Ovary (tissue), 10 donors: ENCODE measurements at places on chromosomes 1 and 21.

DNA sequence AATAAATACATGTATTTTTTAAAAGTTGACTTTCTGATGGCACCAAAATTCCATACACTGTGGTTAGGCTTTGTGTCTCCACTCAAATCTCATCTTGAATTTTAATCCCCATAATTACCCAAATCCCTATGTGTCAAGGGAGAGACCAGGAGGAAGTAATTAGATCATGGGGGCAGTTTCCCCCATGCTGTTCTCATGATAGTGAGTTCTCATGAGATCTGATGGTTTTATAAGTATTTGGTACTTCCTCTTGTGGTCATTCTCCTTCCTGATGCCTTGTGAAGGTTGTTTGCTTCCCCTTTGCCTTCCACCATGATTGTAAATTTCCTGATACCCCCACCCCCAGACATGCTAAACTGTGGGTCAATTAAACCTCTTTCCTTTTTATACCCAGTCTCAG is 1218.4 kb upstream of the PRMT6 start:
- H3K4me3 ChIP-seq, result no peak overlapping the region
- no peak for DNase-seq
- H3K36me3 ChIP-seq, result no peaks in the 10 kb centered on the region
- no peak overlapping the region for H3K27ac ChIP-seq
- H3K4me1 ChIP-seq, result no peaks in the 10 kb centered on the region

DNA sequence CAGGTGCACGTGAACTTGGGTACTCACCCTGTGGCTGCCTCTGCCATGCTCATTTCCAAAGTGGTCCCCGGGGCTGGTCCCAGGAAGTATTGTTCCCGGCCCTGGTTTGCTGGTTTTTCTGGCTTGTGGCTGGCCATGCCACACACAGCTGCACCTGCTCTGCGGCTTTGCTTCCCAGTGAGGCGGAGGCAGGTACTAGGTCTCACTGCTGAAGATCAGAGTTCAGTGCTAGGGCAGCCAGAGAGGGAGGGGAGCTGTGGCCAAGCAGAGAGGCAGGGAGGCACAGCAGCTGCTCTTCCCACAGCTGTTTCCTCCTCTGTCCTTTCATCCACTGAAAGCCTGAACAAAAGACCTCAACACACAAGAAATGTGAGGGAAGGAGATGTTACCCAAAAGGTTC is 30.5 kb downstream of the ENO1 start:
- H3K4me3 ChIP-seq, result no peak overlapping the region
- H3K4me1 ChIP-seq, result peaks cover 8% of the 10 kb centered on the region
- DNase-seq, result no peak
- no peaks in the 10 kb centered on the region for H3K27me3 ChIP-seq
- no peak overlapping the region for H3K27ac ChIP-seq

GRCh38 chr1:153532181-153532580 is 3.6 kb downstream of the S100A6 start:
- H3K36me3 ChIP-seq, result no peaks in the 10 kb centered on the region
- H3K4me3 ChIP-seq, result no peak overlapping the region

DNA sequence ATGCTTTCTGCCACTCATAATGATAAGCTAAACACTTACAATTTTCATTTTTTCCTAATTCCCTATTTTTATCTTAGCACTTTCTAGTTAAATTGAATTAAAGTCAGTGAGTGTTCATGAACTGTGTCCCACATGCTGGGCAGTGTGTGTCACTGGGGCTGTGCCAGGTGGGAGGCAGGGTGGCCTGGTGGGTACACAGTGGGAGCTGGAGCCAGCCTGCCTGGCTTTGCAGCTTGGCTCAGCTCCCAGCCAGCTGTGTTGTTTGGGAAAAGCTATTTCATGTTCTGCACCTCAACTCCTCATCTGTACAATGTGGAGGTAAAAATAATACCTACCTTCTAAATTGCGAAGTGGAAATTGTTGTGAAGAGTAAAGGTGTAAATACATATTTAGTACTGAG is 238.4 kb downstream of the PLA2G4A start:
- H3K36me3 ChIP-seq, result no peaks in the 10 kb centered on the region
- peak overlapping the region; percentile 7 for H3K27ac ChIP-seq
- peak; percentile 49 for DNase-seq
- no peaks in the 10 kb centered on the region for H3K27me3 ChIP-seq
- peaks cover 2% of the 10 kb centered on the region for H3K4me1 ChIP-seq

GRCh38 chr1:242146652-242147051 is 147.8 kb upstream of the MAP1LC3C start:
- no peaks in the 10 kb centered on the region for H3K27me3 ChIP-seq
- no peak overlapping the region for H3K4me3 ChIP-seq
- H3K27ac ChIP-seq, result no peak overlapping the region
- H3K36me3 ChIP-seq, result no peaks in the 10 kb centered on the region

DNA sequence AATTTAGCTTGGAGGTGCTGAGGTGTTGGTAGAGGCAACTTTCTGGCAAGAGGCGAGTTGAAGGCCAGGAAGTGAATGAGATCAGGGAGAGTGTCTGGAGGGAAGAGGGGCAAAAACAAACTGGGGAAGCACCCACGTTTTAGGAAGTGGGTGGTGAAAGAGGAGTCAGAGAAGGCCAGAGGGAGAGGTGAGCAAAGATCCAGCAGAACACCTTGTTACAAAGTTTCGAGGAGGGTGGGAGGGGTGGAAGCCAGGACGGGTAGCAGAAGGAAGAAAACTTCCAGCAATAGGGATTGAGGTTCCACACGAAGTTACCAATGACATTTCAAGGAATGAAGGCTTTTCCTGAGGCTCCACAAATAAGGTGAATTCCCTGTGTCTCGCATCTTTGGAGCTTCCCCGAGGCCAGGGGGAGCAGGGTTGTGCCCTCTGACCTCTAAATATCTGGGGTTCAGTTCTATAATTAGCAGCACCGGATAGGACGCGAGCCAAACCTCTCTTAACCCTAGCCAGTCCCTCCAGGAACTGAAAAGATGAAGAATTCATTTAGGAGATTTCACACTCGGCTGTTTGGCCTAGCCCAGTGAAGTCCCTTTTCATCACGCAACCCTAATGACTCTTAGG is 578 bp upstream of the SESN2 start:
- DNase-seq, result no peak
- peak overlapping the region; percentile 14 for H3K4me3 ChIP-seq
- peaks cover 9% of the 10 kb centered on the region for H3K4me1 ChIP-seq
- H3K27me3 ChIP-seq, result no peaks in the 10 kb centered on the region
- H3K27ac ChIP-seq, result no peak overlapping the region
